ENCODE measurements at places on chromosomes 6 and 20. TPM values are rescaled to one million over a fixed set of nuclear protein-coding genes. Genes with fewer than 3 reads are reported as not detected.

The KHDC1L gene
- total RNA-seq: 0.13 TPM

The SH3BGRL2 gene
- 8.5 TPM for total RNA-seq

The MYH7B gene
- total RNA-seq: 21.7 TPM

The SNAP91 gene
- total RNA-seq: 2.3 TPM

The CGA gene
- total RNA-seq: 4.3 TPM

The TGM3 gene
- total RNA-seq: 0.49 TPM

The KIAA0408 gene
- 17.6 TPM for total RNA-seq

All from muscle of leg (tissue), 16 donors.